NCI-H2081 treated with DMSO at 0.1 percent for 48 hours (cell line): ENCODE measurements at places on chromosomes 3 and 15.
A peak's percentile ranks its signal among the peaks of the same experiment; 100 is the strongest.

DNA sequence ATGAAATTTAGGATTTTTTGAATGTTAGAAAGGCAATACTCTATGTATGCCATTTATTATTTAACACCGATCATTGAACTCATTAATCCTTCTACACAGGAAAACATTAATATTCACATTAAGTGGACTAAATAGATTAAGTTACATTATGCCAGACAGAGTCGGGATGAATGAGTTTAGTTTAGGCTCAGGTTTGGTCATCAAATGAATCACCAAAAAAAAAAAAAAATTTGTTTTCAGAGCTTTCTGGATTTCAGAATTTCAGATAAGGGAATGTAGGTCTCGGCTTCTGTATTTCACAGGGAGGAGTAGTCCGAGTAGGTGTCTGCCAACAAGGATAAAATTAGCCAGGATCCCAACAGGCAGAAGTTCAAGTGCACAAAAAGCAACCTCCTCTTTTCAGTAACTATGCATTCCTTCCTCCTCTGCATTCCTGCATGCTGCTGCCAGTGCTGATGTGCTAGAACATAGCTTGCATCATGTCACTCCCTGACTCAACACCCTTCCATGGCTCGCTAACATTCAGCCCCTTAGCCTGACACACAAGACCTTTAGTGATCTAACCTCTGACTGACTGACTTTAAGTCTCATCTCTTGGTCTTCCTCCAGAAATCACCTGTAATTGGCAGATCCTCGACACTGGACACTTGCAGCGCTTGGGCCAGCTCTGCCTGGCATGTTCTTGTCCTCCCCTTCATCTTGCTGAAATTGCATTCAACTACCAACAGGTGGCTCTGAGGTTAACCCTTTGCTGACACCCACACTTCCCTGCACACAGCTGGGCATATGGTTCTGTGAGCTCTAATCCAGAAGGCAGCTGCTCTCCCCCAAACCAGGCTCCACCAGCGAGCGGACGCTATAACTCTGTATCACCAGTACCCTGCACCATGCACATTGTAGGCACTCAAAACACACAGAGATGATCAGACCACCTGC, 145.4 kb upstream of the PROK2 start:
- DNase-seq, result peak; percentile 5

DNA sequence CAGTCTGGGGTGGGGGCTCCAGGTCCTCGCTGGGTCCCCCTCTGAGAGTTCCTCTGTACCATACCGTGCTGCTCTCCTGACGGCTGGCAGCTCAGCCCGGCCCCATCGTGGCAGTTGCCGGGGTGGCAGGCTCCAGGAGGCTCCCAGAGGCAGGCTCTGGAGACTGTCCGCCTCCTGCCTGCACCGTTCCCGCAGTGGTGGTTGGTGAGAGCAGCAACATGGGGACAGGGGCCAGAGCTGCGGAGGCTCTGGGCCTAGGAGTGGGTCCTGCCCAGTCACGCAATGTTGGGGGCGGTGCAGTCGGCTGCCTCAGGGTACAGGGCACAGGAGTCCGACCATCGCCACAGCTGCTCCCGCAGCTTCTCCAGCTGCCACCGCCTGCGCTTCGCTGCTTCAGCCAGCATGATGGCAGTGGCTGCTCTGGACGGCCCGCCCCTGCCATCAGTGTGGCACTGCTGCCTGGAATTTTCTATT, 492.7 kb downstream of the AGBL1 start:
- no peak for DNase-seq

DNA sequence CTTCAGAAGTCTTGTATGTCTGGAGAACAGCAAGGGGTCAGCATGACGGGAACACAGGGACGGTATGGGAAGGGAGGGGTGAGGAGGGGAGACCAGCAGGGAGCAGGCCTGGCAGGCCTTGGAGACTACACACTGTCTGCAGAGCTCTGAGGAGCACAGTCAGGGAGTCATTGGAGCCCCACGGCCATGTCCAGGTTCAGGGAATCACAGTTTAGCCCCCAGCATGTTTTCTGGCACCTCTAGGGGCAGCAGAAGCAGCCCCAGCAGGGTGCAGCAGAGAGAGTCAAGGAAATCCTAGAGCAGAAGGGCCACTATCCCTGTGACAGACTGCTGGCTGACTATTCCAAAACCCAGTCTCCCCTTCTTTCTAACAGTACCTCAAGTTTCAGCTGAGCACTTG, 3.2 kb downstream of the LAMP3 start:
- DNase-seq, result no peak

- DNase-seq, result no peak
Observed at GRCh38 chr3:10196389-10197052, 31.8 kb downstream of the IRAK2 start.

GRCh38 chr3:114394551-114394950, 100.7 kb downstream of the TIGIT start:
- DNase-seq, result no peak

DNA sequence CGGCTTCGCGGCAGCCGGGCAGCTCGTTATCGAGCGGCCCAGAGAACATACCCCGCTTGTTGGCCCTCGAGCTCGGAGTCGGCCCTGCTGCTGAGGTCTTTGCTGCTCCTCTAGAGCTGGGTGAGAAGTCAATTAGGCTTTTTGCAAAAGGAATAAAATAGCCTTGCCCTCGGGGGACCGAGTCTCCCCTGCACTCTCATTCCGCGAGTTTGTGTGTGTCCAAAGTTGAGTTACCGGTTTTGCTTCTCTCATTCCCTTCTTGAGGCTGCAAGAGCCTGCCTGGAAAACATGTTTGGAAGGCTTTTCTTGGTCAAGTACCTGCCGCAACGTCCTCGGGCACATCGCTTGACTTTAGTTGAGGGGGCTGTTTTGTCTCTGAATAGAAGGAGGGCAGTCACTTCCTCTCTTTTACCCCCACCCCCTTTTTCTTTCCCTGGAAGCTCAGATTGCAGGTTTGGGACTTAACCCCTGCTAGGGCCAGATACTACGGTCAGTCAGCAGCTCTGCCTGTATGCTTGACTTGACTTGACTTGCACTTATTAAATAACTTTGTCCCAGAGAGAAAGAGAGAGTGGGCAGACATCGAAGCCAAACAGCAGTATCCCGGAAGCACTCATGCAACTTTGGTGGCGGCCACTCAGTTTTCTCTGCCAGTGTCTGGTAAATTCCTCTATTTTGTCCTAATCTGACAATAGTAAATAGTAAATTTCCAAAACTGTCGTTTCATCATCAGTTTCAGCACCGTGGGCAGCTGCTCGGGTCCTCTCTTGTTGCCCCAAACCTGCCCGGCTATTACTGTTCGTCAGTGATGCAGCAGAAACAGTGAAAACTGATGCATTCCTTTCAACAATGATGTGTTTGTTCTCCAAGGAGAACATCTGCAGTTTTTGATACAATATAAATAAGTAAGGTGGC, 609 bp downstream of the RNF13 start:
- no peak for DNase-seq

DNA sequence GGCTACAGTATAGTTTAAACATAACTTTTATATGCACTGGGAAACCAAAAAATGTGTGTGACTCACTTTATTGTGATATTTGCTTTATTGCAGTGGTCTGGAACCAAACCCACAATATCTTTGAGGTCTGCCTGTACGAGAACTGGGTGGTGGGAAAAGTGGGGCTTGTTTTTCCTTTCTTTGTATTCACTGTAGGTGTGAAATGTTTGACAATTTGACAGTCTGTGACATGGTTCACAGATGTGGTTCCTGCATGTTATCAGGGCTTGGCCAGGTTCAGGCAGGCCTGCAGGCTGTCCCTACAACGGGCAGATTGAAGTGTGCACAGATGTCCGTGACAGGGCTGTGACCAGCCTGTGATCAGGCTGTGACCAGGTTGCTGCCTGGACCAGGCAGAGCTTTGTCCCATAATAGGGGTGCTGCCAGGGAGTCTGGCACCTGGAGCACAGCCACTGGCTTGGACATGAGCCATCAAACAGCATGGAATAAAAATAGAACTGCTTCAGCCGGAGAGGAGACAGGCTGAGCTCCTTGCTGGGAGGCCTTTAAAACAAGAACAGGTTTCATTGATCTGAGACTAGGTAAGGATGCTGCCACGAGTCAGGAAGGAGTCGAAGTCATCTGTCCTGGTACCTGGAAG, 61.0 kb downstream of the KLF13 start:
- DNase-seq, result peak; percentile 39

DNA sequence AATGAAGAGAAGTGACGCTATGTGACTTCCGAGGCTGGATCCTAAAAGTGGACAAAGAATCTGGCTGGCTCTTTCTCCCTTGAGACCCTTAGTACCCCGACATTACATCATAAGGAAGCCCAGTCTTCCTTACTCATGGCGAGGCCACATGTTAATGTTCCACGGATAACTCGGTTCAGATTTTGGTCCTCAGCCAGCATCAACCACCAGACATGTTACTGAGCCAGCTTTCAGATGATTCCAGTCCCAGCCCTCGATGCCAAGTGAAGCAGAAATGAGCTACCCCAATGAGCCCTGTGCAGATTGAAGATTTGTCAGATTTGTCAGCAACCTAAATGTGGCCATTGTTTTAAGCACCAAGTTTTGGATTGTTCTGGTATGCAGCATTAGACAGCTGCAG, 46.6 kb downstream of the SLCO2A1 start:
- DNase-seq, result no peak
